Cardiac muscle cell (in vitro differentiated cells and primary cell): ENCODE measurements at places on chromosomes 11 and 22. TPM values are rescaled to one million over a fixed set of nuclear protein-coding genes. Genes with fewer than 3 reads are reported as not detected.

- DNase-seq, result no peak
- no peaks in the 10 kb centered on the region for H3K36me3 ChIP-seq
- no peaks in the 10 kb centered on the region for H3K27me3 ChIP-seq
- H3K4me3 ChIP-seq, result peak overlapping the region; percentile 43
Measured at GRCh38 chr22:19942157-19943081, 801 bp upstream of the TXNRD2 start.

- no peak overlapping the region for H3K27ac ChIP-seq
- DNase-seq, result no peak
- no peaks in the 10 kb centered on the region for H3K27me3 ChIP-seq
- H3K36me3 ChIP-seq, result no peaks in the 10 kb centered on the region
- H3K4me3 ChIP-seq, result no peak overlapping the region
Measured at GRCh38 chr11:134365011-134365925, 33.5 kb downstream of the GLB1L2 start.

GRCh38 chr11:96257972-96258934, 84.7 kb downstream of the MAML2 start:
- DNase-seq, result no peak
- peaks cover 29% of the 10 kb centered on the region for H3K4me1 ChIP-seq
- H3K36me3 ChIP-seq, result no peaks in the 10 kb centered on the region
- no peak overlapping the region for H3K4me3 ChIP-seq

- no peaks in the 10 kb centered on the region for H3K36me3 ChIP-seq
- no peak overlapping the region for H3K27ac ChIP-seq
Measured at GRCh38 chr22:44075670-44076069, 51.6 kb downstream of the PARVB start.

DNA sequence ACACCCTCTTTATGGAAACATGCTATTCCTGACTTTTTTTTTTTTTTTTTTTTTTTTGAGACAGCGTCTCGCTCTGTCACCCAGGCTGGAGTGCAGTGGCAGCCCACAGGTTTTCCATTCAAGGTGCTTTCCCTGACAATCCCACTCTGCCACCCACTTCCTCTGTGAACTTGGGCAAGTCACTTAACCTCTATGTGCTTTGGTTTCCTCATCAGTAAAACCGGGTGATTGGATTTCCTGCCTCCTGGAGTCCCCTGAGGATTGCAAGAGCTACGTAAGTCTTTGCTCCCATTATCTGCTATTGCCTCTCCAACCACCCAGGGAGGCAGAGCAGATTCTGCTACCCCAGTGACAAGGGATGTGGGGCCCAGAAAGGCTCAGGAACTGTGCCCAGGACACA, 54.1 kb downstream of the CELSR1 start:
- H3K36me3 ChIP-seq, result no peaks in the 10 kb centered on the region
- no peak overlapping the region for H3K27ac ChIP-seq
- H3K27me3 ChIP-seq, result no peaks in the 10 kb centered on the region

The DLG2 gene
- 3.5 and 6.9 TPM in 2 replicates for polyA plus RNA-seq
